D721Med (cell line): ENCODE measurements at places on chromosomes 5 and 9.

- no peak for DNase-seq
Observed at GRCh38 chr5:169869066-169869465, 111.2 kb downstream of the INSYN2B start.

DNA sequence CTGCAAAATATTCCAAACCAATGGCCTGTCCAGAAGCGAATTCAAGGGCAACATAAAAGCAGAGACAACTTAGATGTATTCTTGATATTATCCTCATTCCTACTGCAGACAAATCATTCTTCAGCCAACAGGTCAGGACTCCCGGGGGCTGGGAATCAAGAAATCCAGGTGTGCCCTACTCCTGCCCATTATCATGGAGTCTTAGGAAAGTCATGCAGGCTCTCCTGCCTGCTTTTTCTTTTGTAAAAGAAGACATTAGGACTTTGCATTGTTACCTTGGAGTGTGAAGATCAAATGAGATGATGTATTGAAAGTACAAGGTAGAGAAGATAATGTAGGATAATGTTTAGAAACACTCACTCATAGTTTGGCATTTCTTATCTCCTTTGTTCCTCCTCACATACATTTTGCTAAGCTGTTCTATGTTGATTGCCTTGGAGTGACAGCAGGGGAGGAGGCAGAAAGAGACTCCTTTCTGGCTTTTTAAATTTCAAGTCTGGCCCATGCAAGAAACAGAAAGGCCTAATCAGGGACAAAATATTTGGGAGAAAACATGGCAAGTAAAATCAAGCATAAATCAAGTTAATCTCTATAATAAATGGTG, 113.8 kb downstream of the SV2C start:
- no peak for DNase-seq

DNA sequence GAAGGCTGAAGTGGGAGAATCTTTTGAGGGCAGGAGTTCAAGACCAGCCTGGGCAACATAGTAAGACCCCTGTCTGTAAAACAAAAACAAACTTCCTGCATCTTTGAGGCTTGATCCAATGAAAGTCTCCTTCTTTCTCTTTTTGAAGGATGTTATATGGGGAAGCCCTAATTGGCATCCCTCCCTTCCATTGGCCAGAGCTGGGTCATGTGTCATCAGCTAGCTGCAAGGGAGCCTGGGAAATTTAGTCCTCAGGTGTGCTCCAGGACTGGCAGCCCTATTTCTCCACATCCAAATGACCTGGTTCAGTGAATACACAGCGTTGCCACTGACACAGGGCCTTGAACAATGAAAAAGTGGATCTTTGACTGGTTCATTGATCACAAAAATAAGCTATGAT, 9.0 kb upstream of the IER5L start:
- no peak for DNase-seq

- no peak for DNase-seq
Observed at GRCh38 chr5:5327126-5327525, 95.4 kb upstream of the ICE1 start.

DNA sequence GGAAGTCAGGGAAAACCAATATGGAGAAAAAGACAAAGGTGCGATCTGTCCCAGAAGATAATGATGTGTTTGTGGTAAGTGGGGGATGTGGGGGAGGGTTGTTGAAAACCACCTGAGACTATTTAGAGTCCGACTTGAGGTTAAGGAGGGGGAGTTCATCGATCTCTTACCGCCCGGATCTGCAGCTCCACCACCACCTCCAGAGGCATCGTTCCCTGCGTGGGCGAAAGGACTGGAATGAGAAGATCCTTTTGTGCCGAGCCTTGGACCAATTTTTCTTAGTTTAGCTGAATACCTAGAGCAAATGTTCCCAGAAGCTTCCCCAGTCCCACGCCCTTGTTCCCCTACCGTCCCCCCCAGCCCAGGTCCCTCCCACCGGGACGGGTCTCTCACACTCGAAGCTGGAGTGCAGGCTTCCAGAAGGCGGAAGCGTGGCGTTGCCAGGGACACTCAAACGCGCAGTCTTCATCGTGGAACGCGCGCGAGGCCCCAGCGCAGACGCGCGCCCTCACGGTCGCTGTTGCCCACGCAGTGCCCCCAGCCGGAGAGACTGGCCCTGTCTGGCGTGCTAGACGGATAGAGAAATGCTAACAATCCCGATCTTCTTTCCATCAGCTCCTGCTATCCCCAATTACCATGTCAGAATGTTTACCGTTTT, at the start of gene SPATA6L:
Gene SPATA6L, minus strand, starts transcription at position 439 of the 658 bp plus-strand sequence. Its CDS starts 230 bp downstream, at position 209.
- peak; percentile 44 for DNase-seq

- DNase-seq: peak; percentile 70
Observed at GRCh38 chr5:176697934-176698538, 50.8 kb downstream of the TSPAN17 start.

DNA sequence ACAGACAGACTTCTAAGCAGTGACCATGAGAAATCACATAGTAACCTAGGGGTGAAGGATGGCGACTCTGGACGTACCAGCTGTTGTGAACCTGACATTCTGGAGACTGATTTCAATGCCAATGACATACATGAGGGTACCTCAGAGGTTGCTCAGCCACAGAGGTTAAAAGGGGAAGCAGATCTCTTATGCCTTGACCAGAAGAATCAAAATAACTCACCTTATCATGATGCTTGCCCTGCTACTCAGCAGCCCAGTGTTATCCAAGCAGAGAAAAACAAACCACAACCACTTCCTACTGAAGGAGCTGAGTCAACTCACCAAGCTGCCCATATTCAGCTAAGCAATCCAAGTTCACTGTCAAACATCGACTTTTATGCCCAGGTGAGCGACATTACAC, 38.0 kb upstream of the CCDC152 start:
- no peak for DNase-seq

DNA sequence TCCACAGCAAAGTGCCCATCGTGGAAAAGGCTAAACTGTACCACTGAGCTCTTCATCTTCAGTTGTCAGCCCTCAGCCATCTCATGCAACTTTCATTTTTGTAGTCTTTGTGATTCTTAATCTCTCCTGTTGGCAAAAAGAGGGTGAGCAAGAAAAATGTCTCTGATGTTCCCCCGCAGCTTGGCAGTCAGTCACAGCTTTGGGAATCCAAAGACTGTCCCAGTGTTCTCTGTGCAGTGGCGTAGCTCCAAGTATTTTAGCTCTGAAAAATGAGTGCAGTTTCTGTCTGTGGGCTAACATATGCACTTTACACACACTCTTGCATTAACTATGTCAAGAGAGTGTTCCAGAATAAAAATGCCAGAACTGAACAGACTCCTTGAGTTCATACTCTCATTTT, 372.2 kb downstream of the TMEM232 start:
- DNase-seq: no peak

- DNase-seq: no peak
Observed at GRCh38 chr5:9570876-9571275, 25.0 kb upstream of the SEMA5A start.

- DNase-seq: no peak
Observed at GRCh38 chr5:10525124-10525495, 38.8 kb upstream of the ANKRD33B start.

GRCh38 chr5:177545487-177546257, 8.7 kb downstream of the FAM193B start:
- no peak for DNase-seq

DNA sequence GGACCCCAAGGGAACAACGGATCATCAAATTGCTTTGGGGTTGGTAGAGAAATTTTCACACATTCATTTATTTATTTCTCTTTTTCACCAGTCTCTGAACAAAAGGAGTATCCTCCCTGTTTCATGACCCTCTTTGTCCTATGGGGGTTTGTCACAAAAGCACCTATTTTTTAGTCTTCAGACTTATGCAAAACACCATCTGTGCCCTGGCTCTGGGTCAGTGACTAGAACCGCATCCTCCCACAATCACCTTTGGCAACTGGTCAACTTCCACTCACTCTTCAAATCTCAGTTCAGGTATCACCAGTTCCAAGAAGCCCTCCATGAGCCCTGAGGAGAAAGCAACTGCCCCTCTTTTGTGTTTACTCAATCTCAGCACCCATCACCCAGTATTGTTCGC, 395.7 kb downstream of the CDK5RAP2 start:
- no peak for DNase-seq

- no peak for DNase-seq
Observed at GRCh38 chr9:38332625-38333024, 59.9 kb upstream of the ALDH1B1 start.

DNA sequence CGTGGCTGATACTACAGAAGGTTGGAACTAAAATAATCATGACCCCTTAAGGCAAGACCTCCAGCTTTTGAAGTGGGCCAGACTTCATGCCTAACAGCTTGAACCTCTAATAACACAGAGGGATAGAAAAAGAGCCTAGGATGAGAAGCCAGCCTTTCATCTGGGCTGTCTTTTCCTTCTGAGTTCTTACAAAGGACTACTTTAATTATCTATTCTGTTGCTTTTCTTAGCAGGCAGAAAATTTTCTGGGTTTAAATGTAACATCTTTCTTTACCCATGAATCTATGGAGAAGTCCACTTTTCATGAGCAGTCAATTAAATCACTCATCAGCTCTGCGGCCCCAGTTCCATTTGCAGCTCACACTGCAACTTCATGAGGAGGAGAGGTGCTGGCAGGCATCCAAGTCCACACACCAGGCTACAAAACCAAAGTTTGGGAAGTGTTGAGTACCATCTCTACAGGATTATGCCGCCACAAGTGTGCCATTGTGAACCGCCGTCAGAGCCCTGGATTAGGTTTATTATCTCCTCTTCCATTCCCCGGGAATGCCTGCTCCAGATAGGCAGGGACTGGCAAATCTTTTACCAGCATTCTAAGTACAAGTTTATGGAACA, 192.0 kb downstream of the TLE4 start:
- DNase-seq: no peak

- no peak for DNase-seq
Observed at GRCh38 chr5:17227868-17228267, 10.4 kb downstream of the BASP1 start.

- no peak for DNase-seq
Observed at GRCh38 chr5:77145666-77146065, 58.6 kb upstream of the ZBED3 start.

DNA sequence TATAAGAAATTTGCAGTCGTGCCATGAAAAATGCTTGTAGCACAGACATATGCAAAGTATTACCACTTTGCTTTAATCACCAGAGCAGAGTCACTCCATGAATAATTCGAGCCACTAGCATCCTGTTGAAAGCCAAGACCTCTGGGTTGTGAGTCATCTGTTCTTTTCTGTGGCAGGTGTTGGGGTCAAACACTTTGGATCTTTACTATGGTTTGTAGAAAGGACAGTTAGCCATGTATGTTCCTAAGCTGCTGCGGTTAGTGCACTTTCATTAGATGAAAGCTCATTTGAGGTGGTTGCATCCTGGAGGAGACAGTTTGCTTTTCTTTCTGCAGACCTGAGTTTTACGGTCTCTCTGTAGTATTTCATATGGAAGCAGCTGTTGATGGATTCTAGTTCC, 223.7 kb downstream of the DMRT2 start:
- no peak for DNase-seq

DNA sequence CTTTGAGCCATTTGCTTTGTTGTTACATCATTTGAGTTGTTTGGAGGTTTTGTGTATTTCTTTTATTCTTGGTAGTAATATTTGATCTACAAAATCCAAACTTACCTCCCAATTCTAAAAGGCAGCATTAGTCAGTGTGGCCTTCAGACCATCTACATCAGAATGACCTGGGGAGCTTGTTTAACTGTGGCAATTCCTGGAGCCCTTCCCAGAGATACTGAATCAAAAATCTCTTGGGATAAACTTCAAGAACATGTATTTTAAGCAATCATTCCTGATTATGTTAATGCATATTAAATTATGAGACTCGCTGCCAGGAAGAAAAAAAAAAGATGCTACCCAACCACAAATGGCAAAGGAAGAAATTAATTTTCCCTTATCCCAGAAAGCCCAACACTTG, 268.9 kb upstream of the PDE4D start:
- DNase-seq: no peak

DNA sequence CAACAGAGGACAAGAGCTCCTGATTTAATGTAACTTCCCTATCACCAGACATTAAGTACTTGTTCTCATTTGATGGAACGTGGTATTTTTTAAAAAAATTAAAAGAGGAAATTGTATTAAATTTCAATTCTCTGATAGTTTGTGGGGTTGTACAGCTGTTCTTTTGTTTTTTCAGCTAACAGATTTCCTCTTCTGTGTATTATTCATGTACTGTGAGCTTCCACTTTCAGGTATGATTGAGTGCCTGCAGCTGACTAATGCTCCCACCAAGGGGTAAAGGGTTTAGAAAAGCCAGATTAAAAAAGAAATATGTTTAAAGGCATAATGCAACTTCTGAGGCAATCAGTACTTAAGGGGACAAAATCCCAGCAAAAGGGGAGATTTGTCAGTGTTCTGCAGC, 117.7 kb upstream of the ACTBL2 start:
- no peak for DNase-seq

DNA sequence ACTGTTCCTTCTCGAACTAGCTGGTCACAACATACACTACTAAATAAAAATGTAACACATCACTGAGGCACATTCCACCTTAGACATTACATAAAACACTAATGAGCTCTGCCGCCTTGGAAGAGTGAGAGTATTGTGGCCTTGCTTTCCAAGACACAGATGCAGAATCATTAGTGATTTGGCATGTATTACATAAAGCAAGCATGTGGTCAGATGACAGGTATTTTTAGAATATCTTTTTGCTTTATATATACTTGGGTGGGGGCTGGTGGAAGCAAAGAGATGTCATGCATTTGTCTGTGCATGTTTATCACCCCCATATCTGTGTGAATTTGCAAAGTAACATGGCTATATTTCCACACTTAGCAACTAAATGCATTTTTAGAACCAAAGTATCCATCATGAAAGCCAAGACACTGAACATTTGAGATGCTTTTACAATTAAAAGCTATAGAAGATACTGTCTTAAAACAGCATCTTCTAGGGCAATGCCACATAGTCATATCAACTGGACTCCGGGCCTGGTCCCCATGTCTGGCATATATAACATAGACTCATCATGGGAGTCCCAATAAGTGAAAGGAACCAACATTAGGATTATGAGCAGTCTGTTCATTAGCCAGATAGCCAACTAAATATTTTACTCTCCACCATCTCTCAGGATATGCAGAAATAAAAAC, 213.5 kb downstream of the MEF2C start:
- no peak for DNase-seq

- no peak for DNase-seq
Observed at GRCh38 chr5:77644371-77645157, 6.1 kb upstream of the OTP start.

GRCh38 chr9:121115466-121115865, 40.7 kb downstream of the CNTRL start:
- DNase-seq: no peak
